8988T (cell line): ENCODE measurements at places on chromosomes 16 and 17.

- DNase-seq: no peak
Observed at GRCh38 chr16:83734136-83734535, 73.6 kb upstream of the HSBP1 start.

GRCh38 chr16:56258508-56259424 is 67.5 kb downstream of the GNAO1 start:
- DNase-seq: no peak

DNA sequence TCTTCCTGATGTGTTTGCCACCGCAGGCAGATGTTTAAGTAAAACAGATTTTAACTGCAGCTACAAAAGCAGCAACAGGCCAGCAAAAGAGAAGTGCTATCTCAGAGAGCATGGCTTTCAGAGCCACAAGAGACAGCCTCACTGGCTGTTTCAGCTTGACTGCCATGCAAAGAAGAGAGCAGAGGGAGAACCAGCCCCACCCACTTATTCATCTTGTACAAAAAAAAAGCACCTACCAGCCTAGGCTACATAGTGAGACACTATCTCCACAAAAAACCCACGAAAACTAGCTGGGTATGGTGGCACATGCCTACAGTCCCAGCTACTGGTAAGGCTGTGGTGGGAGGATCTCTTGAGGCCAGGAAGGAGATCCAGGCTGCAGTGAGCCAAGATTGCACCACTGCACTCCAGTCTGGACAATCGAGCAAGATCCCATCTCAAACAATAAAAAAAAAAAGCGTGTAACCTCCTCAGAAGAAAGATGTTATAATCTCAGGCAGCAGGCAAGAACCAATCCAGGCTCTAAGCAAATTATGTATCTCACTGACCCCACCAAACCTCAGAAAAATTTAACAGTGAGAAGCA is 30.0 kb downstream of the STH start:
- DNase-seq: no peak

DNA sequence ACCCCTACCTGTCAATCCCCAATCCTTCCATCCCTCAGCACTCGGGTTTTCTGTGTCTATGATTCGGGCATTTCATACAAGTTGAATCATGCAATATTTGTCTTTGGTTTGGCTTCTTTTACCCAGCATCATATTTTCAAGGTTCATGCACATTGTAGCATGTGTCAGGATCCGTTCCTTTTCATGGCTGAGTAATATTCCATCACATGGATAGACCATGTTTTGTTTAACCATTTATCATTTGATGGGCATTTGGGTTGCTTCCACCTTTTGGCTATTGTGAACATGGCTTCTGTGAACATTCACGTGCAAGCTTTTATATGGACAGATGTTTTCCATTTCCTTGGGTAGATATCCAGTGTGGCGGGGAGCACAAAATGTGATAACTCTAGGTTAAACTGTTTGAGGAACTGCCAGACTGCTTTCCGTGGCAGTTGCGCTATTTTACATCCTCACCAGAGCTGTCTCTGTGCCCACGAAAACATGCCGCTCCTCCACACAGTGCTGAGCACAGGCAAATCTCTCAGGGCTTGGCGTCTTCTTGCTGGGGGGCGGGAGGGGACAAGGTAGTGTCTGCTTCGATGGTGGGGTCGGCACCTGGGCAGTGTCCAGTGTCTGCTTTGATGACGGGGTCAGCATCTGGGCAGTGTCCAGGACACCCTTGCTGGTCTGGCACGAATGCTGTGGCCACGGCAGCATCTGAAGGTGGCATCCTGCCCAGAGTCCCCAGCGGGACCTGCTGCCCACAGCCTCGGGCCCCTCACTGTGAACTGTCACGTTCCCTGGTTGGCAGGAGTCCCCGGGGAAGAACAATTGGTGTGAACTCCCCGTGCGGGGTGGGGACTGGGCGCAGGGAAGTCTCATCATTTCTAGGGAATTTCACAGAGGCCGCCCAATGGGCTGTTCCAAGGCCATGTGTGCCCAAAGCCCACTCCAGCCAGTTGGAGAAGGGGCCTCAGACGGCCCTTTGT is 32.4 kb upstream of the JPH3 start:
- DNase-seq: no peak

- no peak for DNase-seq
Observed at GRCh38 chr16:86854058-86854621, 275.8 kb downstream of the FOXL1 start.

DNA sequence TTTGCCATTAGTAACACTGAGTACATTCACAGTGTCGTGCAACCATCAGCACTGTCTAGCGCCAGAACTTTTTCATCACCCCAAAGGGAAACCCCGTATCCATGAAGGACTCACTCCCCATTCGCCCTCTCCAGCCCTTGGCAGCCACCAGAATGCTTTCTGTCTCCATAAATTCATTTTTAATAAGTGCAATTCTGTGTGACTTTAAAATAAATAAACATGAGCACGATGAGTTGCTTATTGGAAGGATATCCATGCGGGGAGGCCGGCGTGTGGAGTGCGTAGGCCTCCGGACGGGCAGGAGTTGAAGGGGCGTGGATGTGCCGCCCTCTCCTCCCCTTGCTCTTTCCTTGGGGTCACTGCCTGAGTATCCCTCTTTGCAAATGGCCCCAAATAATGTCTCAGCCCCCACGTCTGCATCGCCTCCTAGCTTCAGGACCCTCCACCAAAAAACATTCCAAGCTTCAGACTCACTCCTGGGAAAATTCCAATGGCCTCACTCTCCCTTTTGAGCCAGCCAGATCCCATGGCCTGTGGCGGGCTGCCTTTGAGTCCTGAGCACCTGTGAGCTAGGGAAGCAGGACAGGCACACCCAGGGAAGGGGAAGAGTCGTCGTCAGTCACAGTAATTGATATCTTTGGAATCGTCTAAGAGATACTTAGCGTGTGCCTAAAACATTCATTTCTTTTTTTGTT is 306.3 kb downstream of the SEC14L1 start:
- no peak for DNase-seq

- DNase-seq: no peak
Observed at GRCh38 chr17:70171159-70171558, 1.8 kb downstream of the KCNJ2 start.

- DNase-seq: no peak
Observed at GRCh38 chr16:68369697-68370580, 59.1 kb downstream of the PRMT7 start.

- no peak for DNase-seq
Observed at GRCh38 chr17:7141824-7142223, 27.2 kb upstream of the ASGR2 start.

- DNase-seq: no peak
Observed at GRCh38 chr17:45941395-45941794, 47.0 kb downstream of the MAPT start.

- DNase-seq: no peak
Observed at GRCh38 chr17:66098040-66098439, 93.9 kb downstream of the CEP112 start.

GRCh38 chr17:20966870-20967269 is 75.9 kb downstream of the USP22 start:
- no peak for DNase-seq
